Midbrain (tissue), 1 donor: ENCODE measurements at places on chromosomes 1 and 21.

DNA sequence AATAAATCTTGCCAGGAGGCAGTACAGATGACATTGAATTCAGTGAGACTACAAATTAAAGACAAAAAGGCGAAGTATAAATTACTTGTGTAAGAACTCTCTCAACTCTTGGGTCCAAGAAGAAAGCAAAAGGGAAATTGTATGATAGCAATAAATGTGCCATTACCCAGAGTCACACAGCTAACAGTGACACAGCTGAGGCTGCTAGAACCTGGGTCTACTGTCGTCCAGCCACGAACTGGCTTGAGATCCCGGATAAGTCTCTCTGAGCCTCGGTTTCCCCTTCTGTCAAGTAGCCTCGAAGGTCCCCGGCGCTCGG is 362 bp upstream of the ROR1 start:
- DNase-seq: no peak

DNA sequence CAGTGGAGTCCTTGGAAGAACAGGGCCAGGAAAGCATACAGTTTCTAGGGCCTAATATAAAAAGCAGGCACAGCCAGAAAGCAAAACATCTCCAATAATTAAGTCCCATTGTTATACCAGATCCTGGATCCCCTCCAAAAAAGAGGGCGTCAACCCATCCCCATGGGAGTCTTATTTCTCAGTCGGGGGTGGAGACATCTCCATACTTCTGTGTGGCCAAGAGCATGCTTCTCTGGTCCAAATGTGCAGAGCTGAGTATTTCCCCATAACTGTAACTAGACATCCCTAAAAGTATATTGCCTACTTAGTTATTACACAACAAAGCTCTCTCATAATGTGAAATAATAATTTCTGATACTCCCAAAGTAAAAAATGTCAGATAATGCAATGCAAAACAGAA is 104.2 kb upstream of the SOX13 start:
- no peak for DNase-seq

- DNase-seq: no peak
These were observed 468.7 kb upstream of the B3GALT2 start for GRCh38 chr1:193654951-193655735.

GRCh38 chr1:29642519-29642918 is 406.2 kb downstream of the PTPRU start:
- no peak for DNase-seq

DNA sequence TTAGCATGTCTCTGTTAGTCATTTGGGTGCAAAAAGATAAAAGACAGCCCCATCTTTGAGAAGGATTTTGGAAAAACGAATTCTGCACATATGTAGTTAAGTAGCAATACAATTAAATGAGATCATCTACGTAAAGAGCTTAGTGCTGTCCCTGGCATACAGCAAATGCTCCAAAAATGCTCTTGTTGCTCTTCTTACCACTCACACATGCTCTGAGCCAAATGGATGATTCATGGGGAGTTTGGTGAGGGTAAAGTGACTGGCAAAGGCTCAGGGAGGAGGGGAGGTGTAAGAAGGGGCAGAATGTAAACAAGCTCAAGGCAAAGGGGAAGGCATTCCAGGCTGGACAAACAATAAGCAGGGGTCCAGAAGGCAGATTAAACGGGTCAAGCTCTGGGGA is 191.9 kb downstream of the AK5 start:
- no peak for DNase-seq

DNA sequence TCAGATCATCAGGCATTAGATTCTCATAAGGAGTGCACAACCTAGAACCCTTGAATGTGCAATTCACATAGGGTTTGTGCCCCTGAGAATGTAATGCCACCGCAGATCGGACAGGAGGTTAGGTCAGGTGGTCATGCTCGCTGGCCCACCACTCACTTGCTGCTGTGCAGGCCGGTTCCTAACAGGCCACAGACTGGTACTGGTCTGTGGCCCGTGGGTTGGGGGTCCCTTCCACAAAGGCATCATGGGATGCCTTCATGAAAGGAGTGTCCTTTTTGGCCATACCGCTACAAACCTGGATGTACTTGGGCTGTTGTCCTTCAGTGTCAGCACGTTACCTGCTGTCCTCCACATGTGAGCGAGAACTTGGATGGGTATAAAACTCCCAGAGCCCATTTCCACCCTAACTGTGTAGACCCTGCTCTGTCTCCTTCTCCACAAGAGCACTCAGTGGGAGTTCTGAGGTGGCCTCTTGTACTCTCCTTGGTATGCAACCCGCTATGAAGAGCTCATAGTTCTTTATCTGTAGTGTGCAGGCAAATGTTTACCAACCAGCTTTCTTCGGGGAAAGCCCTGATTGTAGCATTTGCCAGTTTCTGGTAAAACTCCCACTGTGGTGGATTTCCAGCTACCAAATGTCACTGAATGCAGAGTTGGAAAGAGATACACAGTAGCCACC is 41.7 kb upstream of the SLC19A1 start:
- DNase-seq: no peak

GRCh38 chr1:246768403-246769020 is 44.3 kb downstream of the SCCPDH start:
- no peak for DNase-seq

- DNase-seq: no peak
These were observed 31.9 kb downstream of the PRKCZ start for GRCh38 chr1:2082064-2082463.

- no peak for DNase-seq
These were observed 29.9 kb downstream of the KRTAP19-8 start for GRCh38 chr21:31008355-31008754.

GRCh38 chr1:101444873-101445618 is 208.2 kb downstream of the S1PR1 start:
- DNase-seq: no peak

DNA sequence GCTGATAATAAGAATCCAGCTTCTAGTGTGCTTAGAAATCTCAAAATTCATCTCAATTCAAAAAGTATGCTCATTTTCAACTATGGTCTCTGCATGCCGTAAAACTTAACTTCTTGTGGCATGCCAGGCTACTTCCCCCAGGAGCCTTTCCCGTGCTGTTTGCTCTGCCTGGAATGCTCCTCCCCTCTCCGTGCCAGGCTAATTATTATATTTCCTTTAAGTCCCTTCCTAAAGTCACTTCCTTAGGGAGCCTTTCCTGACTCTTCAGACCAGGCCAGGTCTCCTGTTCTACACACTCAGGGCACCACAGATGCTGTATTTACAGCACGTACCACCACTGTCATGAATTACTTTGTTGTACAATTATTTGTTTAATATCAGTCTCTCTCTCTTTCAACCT is 67.1 kb upstream of the PPP2R5A start:
- DNase-seq: no peak

- no peak for DNase-seq
These were observed 9.8 kb downstream of the SLC19A2 start for GRCh38 chr1:169475806-169476387.

DNA sequence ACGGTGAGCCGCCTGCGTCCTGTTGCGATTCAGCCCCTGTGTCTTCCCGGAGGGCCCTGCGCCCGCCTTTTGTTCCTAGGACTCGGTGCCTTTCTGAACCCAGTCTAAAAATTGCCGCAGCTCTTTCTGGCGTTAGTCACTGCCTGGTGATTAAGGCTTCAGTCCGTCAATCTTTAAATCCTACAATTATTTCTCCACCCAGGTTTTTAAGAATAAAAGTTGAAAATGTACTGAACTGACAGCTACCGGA is 16.2 kb upstream of the PDXK start:
- no peak for DNase-seq

GRCh38 chr1:181080556-181080955 is 7.9 kb upstream of the IER5 start:
- DNase-seq: no peak

DNA sequence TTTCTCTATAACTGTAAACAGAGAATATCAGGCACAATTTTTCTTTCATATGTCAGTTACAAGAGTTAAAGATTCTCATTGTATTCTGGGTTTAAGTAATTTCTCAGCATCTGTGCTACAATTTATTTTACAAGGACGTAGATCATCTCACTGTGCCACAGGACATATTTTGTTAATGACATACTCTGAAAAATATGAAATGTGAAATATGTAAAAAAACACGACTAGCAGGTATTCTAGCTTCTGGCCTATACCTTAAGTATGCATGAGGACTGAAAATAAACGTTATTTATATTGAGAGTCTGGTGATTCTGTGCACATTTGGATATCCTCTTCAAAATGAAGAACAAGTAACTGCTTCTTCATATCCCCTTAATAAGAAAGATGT is 308.8 kb downstream of the BRINP3 start:
- no peak for DNase-seq

DNA sequence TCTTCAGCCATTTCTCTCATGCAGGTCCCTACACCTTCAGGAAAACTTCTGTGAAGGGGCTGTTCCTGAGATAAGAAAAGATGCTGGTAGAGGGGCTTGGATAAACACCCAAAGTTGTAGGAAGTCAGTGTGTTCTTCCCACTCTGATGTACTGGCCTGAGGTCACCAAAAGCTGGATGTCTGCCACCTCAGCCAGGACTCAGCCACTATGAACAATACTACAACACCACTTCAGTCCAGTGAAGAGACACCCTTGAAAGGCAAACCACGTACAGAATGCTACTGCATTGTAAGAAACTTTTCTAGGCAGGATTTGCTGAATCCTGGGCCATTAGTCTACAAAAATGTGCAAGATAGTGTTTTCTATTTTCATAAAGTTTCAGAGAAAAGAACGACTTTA is 2.4 kb downstream of the PTPN14 start:
- DNase-seq: peak; percentile 22

- DNase-seq: no peak
These were observed 17.0 kb upstream of the L1TD1 start for GRCh38 chr1:62177621-62178020.

GRCh38 chr21:37665230-37666024 is 250.8 kb downstream of the KCNJ6 start:
- DNase-seq: no peak

- no peak for DNase-seq
These were observed 116.8 kb downstream of the TOMM20 start for GRCh38 chr1:235011599-235012435.

DNA sequence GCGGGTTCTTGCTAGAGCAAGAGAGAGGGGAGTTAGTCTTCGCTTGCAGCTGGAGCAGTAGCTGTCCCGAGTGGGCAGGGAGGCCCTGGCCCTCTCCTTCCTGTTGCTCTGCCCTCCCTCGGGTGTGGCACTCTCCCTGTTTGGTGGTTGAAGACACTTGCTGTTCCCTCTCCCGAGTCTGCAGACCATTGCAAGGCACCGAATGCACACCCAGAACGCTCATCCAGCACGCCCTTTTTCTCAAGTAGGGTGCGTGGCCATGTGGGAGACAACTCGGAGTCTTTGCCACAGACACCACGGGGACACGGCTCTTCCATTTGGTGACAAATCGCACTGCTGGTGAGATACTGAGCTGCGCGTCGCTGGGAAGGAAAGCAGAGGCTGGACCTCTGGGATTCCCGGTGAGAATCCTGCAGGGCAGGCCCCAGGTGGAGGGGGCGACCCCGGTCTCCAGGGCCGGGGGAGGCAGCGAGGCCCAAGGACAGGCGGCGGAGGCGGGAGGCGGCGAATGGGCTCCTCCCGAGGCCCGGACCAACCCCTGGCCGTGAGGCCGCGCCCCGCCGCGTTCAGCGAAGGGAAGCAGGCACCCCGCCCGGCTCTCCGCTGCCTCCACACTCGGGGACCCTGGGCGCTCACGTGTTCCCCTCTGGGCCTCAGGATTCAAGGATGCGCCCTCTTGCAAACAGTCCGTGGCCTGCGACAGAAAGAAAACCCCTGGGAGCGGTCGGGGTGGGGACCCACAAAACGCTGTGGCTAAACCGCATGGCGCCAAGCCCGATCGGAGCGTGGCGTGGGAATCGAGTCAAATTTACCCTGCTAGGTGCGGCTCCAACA is 10.4 kb upstream of the TMEM200B start:
- DNase-seq: no peak

DNA sequence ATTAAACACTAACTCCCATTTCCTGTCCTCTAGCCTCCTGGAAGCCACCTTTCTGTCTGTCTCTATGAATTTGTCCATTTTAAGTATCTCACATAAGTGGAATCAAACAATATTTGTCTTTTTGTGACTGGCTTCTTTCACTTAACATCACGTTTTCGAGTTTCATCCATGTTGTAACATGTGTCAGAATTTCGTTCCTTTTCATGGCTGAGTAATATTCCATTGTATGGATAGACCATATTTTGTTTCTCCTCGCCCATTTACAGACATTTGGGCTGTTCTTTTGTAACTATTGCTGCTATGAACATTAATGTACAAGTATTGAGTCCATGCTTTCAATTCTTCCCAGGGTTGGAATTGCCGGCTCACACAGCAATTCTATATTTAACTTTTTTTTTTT is 15.7 kb upstream of the H6PD start:
- DNase-seq: no peak

DNA sequence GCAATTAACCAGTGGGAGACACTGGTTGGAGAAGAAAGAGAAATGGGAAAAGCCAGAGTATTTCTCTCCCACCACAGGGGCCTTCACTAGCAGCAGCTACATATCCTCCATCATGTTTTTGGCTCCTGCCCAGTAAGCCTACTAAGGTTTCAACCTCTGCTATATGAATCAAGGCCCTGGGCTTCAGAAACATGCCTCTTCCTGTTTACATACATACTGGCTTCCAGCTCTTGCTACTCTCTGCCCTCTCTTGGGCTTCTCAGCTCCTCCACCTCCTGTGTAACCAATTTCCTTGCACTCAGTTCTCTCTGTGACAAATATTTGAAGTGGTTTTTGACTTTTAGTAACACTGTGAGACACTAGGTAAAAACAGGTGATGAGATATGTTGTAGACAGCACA is 80.8 kb downstream of the LRRC7 start:
- no peak for DNase-seq

GRCh38 chr1:23167353-23168078 is 1.1 kb downstream of the LUZP1 start:
- no peak for DNase-seq

DNA sequence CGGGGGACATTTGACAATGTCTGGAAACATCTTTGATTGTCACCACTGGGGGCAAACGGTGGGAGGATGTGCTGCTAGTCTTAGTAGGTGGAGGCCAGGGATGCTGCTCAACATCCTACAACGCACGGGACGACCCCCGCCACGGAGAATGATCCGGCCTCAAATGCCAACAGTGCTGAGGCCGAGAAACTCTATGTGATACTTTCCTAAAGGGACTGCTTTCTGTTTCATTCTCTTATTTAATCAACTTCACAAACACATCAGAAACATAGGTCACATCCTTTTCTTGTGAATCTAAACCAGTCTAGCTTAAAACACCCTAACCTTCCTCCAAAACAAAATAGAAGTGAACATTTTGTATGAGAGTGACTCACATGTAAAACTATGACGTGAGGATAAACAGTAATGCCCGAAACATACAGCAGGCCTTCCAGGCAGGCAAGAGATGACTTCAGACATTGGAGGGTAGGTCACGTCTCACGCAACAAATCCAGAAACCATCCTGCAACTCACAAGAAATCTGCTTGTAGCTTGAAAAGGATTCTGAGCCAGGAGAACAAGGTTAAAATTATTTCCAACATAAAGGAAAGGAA is 37.2 kb upstream of the ETS2 start:
- no peak for DNase-seq

- DNase-seq: no peak
These were observed 83.5 kb upstream of the GADD45A start for GRCh38 chr1:67601539-67601938.

- no peak for DNase-seq
These were observed 110.4 kb upstream of the NGF start for GRCh38 chr1:115448282-115449044.
